ENCODE measurements at places on chromosomes 11 and 22.

DNA sequence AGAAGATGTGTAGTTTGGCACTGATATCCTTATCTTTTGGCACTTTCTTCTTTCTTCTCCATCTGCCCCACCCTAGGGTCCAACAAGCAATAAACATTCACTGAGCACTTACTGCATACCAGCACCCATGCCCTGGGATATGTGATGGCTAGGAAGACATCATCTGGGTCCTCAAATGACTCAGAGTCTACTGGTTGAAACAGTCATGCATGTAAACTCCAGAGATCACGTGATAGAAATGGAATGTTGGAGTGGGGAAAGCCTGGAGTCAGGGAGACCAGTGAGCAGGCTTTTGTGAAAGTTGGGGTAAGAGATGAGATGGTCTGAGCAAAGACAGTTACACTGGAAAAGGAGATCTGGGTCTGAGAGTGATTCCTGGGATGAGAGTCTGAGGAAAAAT is 724.9 kb upstream of the TENM4 start:
- DNase-seq: no peak

GRCh38 chr11:94417386-94417987 is 16.3 kb upstream of the GPR83 start:
- DNase-seq: peak; percentile 75

DNA sequence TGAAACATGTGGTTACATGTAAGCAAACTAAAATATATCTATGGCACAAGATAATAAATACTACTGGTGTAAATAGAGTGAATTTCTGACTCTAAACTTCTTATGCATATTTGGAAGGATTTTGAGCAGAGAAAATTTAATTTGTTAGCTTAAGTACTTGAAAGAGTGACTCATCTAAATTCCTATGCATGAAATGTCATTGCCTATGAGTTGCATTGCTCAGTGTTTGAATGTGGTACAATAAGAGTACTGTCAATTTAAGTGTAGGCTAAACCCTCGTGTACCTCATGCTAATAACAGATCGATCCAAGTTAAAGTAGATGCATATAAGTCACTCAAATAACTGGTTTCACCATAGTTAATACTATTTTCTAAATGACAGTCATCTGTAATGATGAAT is 5.3 kb upstream of the CARD18 start:
- DNase-seq: no peak

DNA sequence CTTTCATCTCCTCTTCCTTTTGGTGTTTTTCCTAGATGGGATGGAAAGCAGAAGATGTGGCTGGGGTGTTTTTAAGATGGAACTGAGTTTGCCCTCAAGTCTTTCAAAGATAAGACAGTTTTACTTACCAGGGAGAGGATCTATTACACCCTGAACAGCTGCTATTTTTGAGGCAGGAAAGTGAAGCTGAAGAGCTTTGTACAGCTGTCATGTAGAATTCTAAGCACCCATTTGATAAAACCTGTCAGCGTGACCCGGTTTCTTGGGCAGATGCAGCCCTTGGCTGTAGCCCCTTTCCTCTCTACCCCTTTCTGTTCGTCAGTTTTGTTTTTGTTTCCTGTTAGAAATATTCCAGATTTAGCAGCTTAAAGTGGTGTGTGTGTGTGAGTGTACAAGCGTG is 35.2 kb downstream of the FAT3 start:
- DNase-seq: no peak

GRCh38 chr11:79510960-79511359 is 70.1 kb upstream of the TENM4 start:
- DNase-seq: no peak

DNA sequence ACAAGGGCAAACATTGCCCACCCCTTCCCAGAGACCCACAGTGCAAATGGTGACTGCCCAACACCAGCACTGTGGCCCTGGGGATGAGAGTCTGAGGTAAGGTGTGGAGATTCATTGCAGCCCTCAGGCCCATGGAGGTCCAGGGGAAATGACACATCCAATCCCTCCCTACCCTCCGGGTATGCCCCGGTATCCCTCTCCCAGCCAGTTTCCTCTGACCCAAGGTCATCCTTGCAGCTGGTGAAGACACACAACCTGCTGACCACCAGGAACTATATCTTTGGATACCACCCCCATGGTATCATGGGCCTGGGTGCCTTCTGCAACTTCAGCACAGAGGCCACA is 18.9 kb upstream of the UVRAG start:
- DNase-seq: no peak

- DNase-seq: no peak
Measured at GRCh38 chr11:92675810-92676209, 293.6 kb upstream of the MTNR1B start.

DNA sequence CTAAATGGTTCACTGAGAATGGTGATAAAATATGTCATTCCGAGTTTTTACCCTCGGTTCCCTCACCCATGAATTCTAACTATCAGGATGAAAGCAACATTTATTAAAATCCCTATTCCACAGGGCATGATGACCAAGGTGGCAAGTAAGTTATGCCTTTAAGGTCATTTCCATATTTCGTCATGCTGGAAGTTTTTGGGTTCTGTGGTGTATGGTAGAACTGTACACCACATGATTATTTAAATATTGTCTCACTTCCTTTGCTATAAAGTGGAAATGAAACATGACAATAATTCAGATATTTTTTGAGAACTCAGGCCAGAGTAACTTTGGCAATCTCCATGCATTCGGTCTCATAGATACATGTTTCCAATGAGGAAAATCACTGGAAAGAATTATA is 68.5 kb upstream of the CARD18 start:
- no peak for DNase-seq

- no peak for DNase-seq
Measured at GRCh38 chr11:77454867-77455655, 18.8 kb downstream of the PAK1 start.

- no peak for DNase-seq
Measured at GRCh38 chr11:13108416-13108815, 99.3 kb downstream of the RASSF10 start.

- DNase-seq: no peak
Measured at GRCh38 chr22:37627545-37627944, 11.9 kb upstream of the SH3BP1 start.

DNA sequence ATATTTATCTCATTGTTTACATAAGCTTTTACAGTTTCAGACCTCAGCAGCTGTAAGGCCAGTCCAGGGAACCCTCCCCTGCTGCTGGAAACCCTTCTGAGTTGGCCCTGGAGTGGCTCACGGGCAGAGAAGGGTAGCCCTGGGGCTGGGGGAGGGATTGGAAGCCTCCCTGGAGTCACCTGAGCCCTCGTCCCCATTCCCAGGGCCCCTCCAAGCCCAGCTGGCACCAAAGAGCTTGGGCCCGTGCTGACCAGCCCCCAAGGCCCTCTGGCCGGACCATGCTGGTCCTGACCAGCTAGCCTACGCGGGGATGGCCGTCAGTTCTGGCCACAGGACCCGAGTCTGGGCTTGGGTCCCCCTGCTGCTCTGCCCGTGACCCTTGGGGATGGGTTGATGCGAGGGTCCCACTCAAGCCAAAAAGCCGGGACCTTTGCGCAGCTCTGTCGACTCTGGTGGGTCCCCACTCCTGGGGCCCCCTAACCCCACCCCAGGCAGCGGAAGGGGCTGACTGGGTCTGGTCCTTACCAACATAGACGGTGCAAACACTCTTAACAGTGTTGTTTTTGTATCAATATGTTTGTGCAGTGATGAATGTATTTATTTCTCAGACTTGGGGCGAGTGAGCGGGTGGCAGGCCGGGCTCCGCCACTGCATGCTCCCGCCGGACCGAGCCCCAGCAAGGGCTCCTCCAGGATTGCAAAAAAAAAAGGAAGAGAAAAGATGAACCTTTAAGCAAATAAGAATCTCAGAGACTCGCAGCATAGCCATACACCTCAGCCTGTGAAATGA is 17.5 kb upstream of the TMEM191C start:
- DNase-seq: no peak

- no peak for DNase-seq
Measured at GRCh38 chr11:65576867-65577755, 1.3 kb downstream of the EHBP1L1 start.
